NCI-H1694 (cell line): ENCODE measurements at places on chromosomes 1 and 21.
A peak's percentile ranks its signal among the peaks of the same experiment; 100 is the strongest.

DNA sequence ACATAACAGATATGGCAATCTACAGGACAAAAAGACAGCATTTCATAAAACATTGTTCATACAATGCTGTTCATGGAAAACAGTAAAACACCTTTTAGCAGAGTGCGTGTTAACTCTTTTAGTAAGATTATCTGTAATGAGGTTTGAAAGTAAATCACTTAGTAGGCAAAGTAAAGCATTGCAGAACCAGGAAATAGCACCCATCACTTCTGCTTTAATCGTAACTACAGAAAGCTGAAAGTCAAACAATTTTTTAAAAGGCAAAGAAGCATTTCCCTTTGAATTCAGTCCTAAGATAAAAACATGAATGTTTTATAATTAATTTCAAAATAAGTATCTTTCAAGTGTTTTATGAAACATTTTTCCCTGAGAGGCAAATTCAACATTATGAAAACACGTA, 63.3 kb upstream of the RNF11 start:
- DNase-seq, result no peak

DNA sequence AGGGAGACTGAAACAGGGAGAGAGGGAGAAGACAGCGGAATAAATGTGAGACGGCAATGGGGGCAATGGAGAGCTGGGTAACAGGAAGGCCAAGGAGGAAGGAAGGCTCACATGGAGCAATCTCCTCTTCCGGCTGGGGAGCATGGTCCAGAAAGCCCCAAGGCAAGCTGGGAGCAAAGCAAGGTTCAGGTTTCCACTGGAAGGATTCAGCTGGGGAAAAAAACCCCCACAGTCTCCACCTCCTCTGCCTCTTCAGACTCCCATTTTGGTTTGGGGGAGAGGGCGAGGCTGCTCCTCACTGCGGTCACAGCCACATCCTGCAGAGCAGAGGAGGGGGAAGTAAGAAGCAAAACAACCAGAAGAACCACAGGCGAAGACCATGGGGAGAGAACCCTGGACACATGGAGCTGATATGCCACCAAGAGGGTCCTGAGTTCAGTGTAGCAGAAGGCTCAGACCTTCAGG, 650 bp downstream of the TNFAIP8L2 start:
- DNase-seq, result no peak

GRCh38 chr1:221454096-221454495, 287.8 kb downstream of the DUSP10 start:
- no peak for DNase-seq

DNA sequence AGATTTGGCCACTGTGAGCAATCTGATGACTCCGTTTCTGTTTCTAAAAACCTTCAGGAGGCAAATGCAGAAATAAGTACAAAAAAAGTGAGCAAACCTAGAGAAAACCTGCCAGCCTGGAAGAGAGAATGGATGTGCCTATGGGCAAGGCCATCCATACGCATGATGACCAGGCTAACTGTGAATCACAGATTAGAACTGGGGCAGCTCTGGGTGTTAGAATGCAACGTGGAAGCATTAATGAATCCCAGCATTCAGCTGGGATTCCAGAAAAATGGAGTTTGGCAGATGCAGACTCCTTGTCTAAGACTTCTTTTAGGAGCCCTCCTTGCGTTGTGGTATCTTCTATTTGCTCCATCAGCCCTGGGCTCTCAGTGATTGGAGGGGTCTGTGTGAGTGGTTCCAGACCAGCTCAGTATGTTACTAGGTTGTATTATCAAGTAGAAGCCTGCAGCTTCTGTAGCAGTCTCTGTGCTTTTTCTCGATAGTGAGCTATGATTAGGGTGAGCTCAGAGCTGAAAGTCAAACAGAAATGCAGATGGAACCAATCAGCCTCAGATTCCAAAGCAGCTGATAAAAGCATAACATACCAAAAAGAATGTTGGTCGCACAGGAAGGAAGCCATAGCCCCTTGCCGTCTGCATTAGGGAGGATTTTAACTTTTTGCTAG, 154.0 kb downstream of the PSMG1 start:
- no peak for DNase-seq

DNA sequence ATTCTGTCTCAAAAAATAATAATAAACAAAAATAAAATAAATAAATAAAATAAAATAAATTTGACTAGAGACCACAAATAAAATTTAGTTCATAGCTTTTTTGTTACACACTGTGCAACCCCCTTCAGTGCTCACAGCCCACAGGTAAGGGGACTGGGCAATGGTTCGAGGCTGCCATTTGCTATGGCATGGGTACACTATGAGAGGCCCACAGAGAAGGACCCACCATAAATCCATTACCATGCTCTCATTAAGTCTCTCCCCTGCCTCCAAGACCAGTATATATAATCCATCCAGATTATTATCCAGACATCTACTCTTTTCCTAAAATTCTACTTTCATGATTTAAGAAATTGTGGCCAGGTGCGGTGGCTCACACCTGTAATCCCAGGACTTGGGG, 8.7 kb upstream of the RIT1 start:
- no peak for DNase-seq

DNA sequence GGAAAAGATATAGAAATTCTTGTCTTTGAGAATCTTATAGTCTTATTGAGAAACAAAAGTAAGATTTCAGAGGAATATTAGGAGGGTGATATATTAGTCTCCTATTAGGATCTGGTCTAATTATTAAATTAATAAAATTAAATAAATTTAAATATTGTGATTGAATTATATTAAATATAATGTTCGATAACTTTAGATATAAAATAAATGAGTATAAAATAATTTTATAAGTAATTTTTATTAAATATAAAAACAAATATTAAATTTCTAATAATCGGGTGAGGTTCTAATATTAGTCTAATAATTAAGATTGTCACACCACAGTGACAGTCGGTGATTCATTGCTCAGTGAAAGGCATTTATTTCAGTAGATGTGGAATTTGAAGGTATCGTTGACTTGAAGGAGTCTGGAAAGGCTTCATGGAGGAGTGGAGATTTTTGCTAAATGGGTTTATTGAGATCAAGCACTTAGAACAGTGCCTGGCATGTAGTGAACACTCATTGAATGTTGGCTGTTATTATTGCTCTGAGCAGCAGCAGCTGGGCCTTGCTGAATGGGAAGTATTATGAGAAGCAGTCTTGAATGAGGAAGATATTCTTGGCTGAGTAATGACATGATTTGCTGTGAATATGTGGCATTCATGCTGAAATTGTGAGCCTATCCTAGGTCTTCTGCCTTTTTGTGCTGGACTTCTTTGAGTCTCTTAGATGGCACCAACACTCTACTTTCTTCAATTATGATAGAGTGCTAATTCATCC, 74.6 kb downstream of the USP25 start:
- no peak for DNase-seq

- DNase-seq, result no peak
Measured at GRCh38 chr1:198543670-198544260, 3.3 kb upstream of the ATP6V1G3 start.

- DNase-seq, result peak; percentile 67
Measured at GRCh38 chr21:45140346-45140940, 66.1 kb downstream of the ADARB1 start.

DNA sequence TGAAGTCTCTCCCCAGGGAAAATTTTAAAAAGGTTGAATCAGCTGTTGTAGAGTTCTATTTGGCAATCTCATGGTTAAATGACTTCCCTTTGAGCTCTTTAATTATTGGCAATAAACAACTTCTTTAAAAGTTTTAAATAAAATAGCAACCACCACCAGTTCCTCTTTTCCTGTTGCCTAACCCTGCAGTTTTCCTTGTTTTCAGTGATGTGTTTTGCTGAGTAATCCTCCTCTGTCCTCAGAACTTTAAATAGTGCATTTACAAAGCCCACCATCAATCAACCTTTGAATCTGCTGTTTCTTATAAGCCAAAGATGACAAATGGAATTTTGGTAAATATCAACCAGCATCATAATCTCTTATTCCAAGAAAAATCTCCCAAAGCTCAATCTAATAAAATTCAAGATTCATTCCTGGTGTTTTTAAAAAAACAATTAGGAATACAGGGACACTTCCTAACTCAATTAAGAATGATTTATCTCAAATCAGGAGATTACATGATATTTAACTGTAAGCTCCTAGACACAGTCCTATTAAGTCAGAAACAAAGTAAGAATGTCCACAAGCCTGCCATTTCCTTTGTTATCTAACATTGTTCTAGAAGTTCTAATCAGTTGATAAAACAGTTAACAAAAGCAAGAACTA, 14.8 kb downstream of the AVPR1B start:
- no peak for DNase-seq

GRCh38 chr21:34054259-34054658, 19.1 kb upstream of the MRPS6 start:
- DNase-seq, result no peak

DNA sequence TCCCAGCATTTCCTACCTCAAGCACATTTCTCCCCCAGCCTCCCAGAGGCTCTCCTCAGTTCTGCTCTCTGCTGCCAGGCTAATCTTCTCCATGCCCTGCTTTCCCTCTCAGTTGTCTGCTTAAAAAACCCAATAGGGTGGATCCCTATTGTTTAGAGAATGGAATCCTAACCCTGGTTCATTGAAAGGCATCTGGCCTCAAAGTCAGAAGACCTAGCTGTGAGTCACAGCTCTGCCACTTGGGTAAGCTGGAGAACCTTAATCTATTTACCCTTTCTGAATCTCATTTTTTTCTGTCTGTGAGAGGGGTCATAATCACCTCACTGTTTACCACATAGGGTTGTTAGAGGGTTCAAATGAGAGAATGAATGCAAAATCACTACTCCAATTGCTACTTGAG, 12.5 kb upstream of the MYOC start:
- DNase-seq, result no peak

- no peak for DNase-seq
Measured at GRCh38 chr1:107935396-107936064, 29.4 kb downstream of the VAV3 start.

DNA sequence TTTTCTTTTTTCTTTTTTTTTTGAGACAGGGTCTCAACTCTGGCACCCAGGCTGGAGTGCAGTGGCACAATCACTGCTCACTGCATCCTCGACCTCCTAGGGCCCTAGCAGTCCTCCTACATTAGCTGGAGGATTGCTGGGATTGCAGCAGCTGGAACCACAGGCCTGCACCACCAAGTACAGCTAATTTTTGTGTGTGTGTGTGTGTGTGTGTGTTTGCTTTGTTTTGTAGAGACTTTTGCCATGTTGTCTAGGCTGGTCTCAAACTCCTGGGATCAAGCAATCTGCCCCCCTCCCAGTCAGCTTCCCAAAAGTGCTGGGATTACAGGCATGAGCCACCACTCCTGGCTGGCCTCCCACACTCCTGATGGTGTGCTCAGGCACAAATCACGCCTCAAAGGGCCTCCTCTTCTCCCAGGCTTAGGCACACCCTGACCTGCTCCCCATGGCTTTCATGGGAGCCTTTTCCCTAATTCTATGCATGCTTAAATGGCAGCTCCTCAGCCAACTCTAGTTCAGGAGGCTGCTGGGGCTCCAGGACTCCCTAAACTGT, 9.4 kb downstream of the FAM229A start:
- no peak for DNase-seq

DNA sequence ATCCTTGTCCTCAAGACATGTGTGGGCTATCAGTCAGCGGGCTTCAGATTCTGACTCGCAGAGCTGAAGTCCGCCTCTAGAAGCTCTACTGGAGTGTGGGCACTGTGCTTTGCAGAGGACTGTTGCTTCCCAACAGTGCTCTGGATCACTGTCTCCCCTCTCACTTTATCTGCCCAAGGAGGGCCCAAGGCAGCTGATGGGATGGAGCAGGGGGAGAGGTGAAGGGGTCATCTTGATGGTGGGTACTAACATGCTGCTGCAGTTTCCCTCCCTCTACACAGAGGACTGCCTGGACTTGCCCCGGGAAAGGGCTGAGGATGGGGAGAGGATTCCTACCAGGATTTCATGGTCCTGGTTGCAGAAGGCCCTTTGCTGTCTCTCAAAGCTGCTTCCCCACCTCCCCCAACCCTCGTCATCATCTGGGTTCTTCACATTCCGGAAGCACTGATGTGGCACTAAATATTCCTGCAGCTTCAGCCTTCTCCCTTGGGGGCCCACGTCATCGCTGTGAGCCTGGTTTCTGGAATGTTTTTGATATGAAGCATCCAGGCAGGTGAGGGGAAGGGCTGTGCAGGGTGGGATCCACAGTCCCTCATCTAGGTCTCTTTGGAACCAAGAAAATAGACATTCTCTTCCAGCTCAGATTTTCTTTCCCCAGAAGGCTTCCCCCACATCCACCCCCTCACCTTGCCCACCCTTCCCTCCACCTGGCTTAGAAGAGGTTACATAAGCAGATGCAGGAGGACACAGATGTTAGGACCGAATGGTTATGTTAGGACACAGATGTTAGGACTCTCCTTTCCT, 23.2 kb downstream of the NUAK2 start:
- DNase-seq, result no peak

DNA sequence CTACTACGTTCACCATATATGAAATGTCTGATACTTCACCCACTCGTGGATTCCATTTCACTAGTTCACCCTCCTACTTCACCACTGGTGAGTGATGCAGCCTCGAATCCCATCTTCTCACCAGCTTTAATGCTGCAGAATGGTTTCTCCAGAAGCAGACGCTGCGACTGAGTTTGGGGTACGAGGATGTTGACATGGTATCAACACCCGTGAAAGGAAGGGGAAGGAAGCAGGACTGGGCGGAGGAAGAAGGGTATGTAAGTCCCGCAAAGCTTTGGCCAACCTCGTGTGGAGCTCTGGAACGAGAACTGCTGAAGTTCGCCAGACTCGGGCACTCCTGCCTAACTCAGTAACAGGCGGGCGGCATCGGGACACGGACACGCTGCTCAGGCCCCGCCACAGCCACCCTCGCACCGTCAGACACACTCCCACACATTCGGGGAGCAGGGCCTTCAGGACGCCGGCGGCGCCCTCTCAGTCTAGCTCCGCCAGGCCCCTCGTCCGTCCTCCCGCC, 833 bp upstream of the DIP2A start:
- no peak for DNase-seq

GRCh38 chr1:62784509-62785365, 805 bp downstream of the ATG4C start:
- peak; percentile 38 for DNase-seq

DNA sequence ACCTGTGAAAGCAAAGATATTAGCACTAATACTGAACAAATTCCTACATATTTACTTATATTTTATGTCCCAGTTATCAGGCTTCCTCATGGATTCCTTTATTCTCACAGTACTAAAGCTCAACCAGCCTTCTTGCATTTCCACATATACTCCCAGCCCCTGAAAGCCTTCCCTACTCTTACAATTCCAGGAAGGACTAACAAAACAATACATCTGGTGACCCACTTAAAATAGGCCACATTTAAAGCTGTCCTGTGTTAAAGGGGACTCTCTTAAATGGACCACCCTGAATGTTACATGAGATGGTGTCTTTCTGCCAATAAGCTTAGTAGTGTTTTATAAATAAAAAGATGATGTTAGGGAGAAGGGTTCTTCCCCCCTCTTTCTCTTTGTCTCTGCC, 54.4 kb downstream of the NTMT2 start:
- DNase-seq, result no peak

- no peak for DNase-seq
Measured at GRCh38 chr1:1058921-1059493, 15.1 kb downstream of the RNF223 start.

DNA sequence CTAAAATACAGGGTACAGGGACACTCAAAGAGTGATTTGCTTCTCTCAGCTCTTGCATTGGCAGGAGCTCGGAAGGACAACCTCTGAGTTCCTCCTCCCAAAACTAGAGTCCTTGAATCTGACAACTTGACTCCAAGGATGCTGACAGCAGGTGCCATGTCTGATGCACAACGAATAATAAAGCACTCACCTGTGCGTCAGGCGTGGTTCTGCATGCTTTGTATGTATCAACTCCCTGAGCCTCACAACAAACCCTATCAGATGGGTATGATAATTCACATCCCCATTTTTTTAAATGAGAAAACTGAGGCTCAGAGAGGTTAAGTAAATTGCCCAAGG, 1.4 kb downstream of the LAPTM5 start:
- no peak for DNase-seq
